ENCODE measurements at places on chromosomes 5 and 9. TPM values are rescaled to one million over a fixed set of nuclear protein-coding genes. Genes with fewer than 3 reads are reported as not detected.

DNA sequence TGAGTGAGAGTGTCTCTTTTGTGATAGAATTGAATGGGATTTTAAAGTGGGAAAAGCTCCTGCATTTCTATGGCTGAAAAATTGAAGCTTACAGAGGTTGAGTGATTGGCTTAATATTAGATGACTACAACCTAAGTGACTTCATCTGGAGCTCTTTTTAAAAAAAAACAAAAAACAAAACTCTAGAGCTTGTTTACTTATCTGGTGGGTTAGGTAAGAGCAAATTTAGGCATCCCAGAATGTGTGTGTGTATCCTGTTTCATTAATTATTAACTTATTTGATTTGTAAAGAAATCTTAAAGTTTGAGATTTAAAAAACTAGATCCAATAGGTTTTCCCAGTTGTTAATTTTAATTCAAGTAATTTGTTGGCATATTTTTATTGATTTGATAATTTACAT, 60.1 kb downstream of the SCAMP1 start:
- DNase-seq = no peak
- no peak overlapping the region for H3K27ac ChIP-seq
- no peaks in the 10 kb centered on the region for H3K4me1 ChIP-seq
- H3K27me3 ChIP-seq = no peaks in the 10 kb centered on the region

- no peaks in the 10 kb centered on the region for H3K27me3 ChIP-seq
- H3K27ac ChIP-seq = peak overlapping the region; percentile 14
- H3K4me1 ChIP-seq = peaks cover 34% of the 10 kb centered on the region
- DNase-seq = peak; percentile 29
- no peaks in the 10 kb centered on the region for H3K36me3 ChIP-seq
These were observed 4.8 kb downstream of the RECK start for GRCh38 chr9:36041506-36041905.

- no peak overlapping the region for H3K27ac ChIP-seq
- no peak for DNase-seq
- H3K4me3 ChIP-seq = no peak overlapping the region
- H3K36me3 ChIP-seq = no peaks in the 10 kb centered on the region
- no peaks in the 10 kb centered on the region for H3K27me3 ChIP-seq
These were observed 190.5 kb downstream of the PIK3R1 start for GRCh38 chr5:68405784-68406743.

DNA sequence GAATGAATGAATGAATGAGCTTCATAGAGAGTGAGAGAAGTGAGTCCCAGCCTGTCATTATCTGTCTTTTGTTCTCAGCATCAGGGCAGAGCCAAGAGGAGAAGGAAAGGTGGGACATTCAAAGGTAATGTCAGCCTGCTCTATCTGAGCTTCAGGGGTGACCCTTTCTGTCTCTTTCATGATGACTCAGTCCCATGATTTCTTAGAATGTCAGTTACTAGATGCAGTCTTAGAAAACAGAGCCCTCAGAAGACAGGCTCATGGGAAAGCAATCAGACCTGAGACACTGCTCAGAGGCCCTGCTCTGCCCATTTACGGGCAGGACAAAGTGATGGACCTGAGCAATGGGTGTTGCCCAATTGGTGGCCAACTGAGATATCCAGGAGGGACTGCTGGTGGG, 1.1 kb downstream of the SPATA31D1 start:
- H3K36me3 ChIP-seq = no peaks in the 10 kb centered on the region
- H3K4me3 ChIP-seq = no peak overlapping the region
- H3K27ac ChIP-seq = no peak overlapping the region
- DNase-seq = no peak
- H3K27me3 ChIP-seq = no peaks in the 10 kb centered on the region
- H3K4me1 ChIP-seq = no peaks in the 10 kb centered on the region

Gene RMI1
- 11.4 TPM for total RNA-seq
